ENCODE measurements at places on chromosomes 6 and 20.

GRCh38 chr20:62887152-62887859 lies 25.7 kb upstream of the TCFL5 start:
- no peak for DNase-seq

DNA sequence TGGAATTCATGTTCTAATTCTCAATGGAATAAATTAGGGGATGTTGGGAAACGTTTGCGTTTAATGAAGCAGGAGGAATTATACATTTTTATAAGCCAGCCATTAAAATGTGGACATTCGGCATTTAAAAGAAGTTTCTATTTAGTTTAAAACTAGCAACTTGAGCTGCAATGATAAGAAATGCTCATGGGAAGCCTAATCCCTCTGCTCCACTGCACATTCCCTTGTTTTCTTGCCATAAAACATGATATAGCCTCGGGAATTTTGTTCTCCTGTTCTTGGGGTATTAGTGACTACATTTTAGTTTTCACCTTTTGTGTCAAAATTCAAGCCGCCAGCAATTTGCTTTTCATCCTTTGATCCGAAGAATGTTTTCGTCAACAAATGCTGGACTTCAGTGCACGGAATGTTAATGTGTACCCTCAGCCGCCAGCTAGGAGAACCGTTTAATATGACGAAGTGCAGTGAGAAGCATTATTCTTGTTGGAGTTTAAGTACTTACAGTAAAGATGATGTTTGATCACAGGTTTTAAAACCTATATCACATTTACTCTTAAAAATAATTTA lies 137.9 kb downstream of the HIVEP1 start:
- no peak for DNase-seq

DNA sequence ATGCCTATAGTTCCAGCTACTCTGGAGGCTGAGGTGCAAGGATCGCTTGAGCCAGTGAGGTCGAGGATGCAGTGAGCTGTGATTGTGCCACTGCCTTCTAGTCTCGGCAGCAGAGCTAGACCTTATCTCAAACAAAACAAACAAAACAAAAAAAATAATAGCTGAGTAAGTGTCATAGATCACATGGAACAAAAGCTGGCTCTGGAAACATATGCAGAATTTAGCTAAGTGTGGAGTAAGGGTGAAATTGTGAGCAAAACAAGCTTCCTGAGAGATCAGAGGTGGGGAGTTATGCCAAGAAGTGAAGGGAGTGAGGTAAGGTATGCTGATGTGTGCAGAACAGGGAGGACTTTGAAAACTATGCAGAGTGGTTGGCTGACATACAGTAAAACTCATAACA lies 18.7 kb downstream of the SGK1 start:
- peak; percentile 36 for DNase-seq

GRCh38 chr6:69542494-69542893 lies 254.3 kb downstream of the LMBRD1 start:
- DNase-seq = no peak

DNA sequence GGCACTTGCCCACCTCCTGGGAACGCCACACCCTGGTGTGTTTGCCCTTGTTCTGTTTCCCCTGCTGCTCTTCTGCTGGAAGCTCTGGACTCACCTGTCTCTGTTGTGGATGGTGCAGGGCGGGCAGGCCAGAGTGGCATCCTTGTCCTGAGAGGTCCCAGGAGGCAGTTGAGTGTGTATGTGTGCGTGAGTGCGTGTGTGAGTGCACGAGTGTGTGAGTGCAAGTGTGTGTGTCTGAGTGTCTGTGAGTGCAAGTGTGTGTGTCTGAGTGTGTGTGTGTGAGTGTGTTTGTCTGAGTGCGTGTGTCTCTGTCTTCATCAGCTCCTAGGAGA lies 12.2 kb downstream of the IGF2R start:
- DNase-seq = no peak

- no peak for DNase-seq
These were observed 78.9 kb downstream of the CRYBG1 start for GRCh38 chr6:106439459-106439858.

- DNase-seq = no peak
These were observed 6.3 kb upstream of the FOXF2 start for GRCh38 chr6:1382883-1383728.
